ENCODE measurements at places on chromosomes 4 and X.

DNA sequence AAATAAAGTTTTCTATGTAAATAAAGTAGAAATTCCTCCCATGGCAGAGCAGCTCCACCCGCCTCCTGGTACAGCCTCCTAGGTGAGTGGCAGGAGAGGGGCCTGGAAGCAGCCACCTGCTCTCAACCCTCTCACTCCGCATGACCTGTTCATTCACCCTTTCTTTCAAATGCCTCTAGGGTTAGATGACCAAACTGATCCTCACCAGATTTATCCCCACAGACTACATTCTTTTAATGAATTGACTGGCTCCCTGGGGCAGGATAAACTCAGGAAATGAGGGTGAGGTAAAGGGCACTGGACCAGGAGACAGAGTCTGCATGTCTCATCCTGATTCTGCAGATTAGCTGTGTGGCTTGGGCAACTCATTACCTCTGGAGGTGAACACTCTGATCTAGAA is 32.6 kb upstream of the NKX6-1 start:
- no peak for DNase-seq

GRCh38 chrX:44580466-44580865 is 37.8 kb upstream of the FUNDC1 start:
- no peak for DNase-seq

DNA sequence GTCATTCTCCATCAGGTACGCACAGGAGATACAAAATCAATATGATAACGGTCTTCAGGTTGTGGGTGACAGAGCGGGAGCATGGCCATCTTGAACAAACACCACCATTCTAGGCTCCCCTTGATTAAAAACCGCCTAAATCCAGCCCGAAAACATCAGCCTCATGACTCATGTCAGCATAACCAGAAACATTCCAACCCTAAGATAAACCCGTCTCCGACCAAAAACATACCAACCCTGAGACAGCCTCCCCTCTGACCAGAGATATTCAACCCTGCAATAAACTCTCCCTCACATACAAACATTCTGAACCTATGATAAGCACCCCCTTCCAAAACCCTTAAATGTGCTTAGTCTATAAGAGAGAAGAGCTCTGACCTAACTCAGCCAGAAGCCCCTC is 157.9 kb downstream of the DHRSX start:
- DNase-seq, result no peak

- DNase-seq, result no peak
Measured at GRCh38 chrX:11105080-11105479, 6.1 kb upstream of the HCCS start.

- no peak for DNase-seq
Measured at GRCh38 chrX:39665830-39666518, 431.8 kb downstream of the BCOR start.

GRCh38 chrX:53813670-53814440 is 127.3 kb upstream of the HUWE1 start:
- DNase-seq, result no peak

DNA sequence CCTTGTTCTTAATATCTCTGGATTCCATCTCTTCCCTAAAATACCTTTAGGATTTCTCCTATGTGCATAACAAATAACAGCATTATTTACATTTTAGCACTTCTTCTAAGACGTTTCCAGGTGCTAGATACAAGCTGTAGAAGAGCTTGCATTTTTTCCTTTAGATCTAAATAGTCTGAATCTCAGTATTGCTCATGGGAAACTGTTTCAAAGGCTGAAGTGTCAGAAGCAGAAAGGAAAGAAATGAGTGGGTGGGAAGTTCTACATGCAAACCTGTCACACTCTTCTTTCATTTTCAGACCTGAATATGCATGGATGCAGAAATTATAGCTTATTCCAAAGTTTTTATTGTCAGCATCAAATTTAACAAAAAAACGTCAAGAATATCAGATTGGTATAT is 41.8 kb downstream of the FGF13 start:
- no peak for DNase-seq

GRCh38 chr4:125719987-125720386 is 405.2 kb downstream of the FAT4 start:
- DNase-seq, result no peak

DNA sequence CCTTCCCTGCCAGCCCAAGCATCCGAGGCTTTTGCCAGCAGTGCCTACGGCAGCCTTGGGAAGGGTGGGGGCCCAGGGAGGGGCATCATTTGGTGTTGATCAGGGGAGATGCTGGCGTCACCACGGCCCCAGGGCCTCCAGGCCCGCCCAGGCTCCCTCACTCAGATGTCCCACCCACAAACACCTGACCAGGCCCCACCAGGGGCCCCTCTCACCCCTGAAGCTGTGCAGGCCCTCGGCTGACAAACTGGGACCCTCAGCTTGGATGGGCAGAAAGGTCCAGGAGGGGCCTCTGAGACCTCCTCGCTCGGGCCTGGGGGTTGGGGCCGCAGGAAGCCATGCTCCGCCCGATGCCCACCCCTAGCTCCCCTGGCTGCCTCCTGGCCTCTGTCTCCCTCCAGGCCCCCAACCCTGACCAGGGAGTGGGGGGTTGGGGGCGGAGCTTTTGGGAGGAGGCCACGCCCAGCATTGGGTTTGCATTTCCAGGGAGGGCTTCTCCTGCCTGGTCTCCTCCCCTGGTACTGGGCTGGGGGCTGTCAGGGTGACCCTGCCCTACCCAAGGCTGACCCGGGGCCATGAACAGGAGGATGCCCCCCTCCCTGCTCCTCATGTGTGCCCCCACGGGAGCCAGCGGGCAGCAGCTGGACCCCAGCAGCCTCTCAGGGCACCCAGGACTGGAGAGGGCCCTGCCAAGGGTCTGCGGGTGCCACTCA is 33.4 kb upstream of the SPON2 start:
- no peak for DNase-seq

- no peak for DNase-seq
Measured at GRCh38 chr4:75107755-75108612, 175.1 kb downstream of the PARM1 start.

GRCh38 chr4:126268106-126268505 is 953.4 kb downstream of the FAT4 start:
- no peak for DNase-seq

- DNase-seq, result no peak
Measured at GRCh38 chr4:6761649-6762615, 20.6 kb upstream of the KIAA0232 start.

GRCh38 chrX:40153345-40154249 is 55.8 kb upstream of the BCOR start:
- DNase-seq, result no peak

GRCh38 chrX:69968950-69969349 is 80.8 kb downstream of the AWAT2 start:
- no peak for DNase-seq

GRCh38 chr4:166846939-166847338 is 387.4 kb downstream of the SPOCK3 start:
- no peak for DNase-seq

- no peak for DNase-seq
Measured at GRCh38 chr4:38979081-38979480, 53.1 kb downstream of the TMEM156 start.

DNA sequence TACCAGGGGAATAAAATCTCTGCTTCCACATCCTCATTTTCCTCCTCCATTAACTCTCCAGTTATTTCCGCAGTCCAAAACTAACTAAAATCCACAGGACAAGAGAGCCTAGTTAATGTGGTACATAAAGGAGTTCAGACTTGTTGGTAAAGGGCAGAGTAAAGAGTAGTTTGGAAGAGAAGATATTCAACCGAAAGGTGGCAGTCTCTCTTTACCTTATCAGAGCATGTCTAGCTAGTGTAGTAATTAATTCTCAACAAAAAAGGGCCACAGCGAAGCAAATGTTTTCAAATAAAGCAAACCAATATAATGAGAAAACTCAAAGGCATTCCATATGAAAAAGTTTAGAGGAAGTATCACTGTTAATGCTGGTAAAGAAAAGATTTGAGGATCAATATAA is 286.5 kb downstream of the GLUD2 start:
- no peak for DNase-seq

DNA sequence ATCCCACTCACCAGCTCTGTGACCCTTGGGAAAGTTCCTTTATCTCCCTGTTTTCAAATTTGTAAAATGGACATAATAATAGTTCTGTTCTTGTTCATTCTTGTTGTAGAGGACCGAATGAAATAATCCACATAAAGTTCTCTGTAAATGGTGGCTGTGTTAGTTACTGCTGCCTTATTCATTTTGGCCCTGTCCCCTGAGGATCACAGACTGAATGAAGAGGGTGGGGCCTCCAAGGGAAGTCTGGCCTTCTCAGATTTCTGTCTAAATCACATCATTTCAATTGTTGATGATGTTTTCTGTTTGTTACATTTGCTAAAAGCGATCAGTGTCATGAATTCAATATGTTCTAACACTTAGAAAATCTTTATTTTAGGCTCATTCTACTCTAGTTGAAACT is 117.9 kb downstream of the PPEF1 start:
- DNase-seq, result no peak

DNA sequence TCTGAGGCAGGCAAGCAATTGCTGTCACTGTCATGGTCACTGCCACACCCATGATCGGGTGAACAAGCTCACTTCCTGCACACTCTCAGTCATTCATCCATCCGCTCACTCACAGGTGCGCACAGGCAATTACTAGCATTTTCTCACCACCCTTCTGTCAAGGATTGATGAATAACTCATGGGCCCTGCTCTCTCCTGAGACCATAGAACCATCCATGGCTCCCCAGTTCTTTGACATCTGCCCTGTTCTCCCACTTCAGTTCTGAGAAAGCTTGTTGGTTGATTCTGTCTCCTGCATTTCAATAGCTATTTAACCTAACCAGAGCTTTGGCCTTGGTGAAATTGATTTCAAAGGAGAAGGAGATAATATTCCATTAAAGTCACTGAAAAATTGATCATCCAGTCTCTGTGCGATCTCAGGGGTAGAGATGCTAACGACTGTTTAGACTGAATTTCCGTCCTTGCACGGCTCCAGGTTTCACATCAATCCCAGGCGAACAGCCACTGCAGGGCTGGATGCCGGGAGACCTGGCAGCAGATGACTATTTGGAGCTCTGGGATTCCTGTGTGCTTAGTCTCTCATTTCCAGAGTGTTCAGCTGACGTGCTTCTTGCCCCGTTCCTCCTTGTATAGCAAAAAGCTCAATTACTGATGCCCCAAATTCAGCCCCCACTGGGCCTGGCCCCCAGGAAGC is 36.9 kb upstream of the ADRA2C start:
- no peak for DNase-seq

GRCh38 chr4:133320576-133321170 is 171.6 kb downstream of the PCDH10 start:
- no peak for DNase-seq

GRCh38 chr4:138507522-138507921 is 265.4 kb upstream of the SLC7A11 start:
- no peak for DNase-seq

GRCh38 chrX:118207831-118208453 is 91.3 kb upstream of the KLHL13 start:
- DNase-seq, result no peak

DNA sequence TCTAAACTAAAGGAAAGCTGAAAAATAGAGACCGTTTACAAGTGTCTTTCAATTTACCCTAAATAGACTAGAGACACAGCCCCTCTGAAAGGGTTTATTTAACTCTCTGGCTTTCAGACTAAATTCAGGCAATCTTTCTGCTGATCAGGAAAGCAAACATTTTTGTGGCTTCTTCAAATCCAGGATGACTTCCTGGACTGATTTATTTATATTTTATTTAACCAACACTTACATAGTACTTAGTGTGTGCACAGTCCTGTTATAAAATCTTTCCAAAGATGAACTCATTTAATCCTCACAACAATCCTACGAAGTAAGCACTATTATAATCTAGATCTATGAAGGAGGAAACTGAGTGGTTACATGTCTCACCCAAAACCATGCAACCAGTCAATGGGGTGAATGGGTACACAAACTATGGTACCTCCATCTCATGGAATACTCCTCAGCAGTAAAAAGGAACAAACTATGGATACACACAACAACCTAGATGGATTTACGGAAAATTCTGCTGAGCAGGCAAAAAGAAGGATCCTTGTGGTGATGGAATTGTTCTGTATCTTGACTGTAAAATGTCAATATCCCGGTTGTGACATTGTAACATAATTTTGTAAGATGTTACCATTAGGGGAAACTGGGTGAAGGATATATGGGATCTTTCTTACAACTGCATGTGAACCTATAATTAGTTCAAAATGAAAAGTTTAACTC is 64.1 kb upstream of the MAMLD1 start:
- DNase-seq, result no peak

- no peak for DNase-seq
Measured at GRCh38 chrX:63765712-63766111, 19.3 kb downstream of the ARHGEF9 start.

GRCh38 chr4:185128272-185129119 is 14.6 kb upstream of the SLC25A4 start:
- peak; percentile 12 for DNase-seq

DNA sequence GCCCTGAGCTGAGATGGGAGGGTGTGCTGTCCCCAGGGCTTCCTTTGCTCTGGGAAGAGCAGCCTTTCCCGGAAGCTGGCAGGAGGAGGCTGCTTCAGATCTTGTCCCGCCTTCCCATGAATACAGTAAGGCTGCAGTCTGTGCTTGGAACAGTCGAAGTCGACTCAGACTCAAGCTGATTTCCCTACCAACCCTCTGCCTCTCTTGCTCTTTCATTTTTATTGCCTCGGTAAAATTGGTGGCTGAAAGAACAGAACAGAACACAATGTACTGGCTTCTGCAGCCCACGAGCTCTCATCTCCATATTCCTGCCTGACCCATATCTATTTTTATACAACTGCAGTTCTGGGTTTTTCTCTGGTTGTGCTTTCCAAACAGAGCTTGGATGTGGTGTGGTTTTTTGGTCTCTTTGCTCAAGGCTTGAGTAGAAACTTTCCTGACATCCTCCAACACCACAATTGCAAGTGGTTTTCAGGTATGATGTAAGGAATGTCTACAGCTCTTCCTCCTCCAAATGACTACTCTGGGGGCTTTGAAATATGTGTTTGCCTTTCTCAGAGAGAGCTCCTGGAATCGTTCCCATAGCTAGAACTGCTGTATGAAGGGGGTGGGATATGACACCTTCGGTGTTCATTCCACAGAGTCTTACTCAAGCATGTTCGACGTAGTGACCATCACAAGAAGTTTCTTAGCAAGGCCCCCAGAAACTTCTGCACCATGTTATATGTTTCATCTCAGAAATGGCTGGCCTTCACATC is 61.3 kb downstream of the ENPP6 start:
- no peak for DNase-seq

- no peak for DNase-seq
Measured at GRCh38 chr4:143667461-143667860, 33.0 kb downstream of the FREM3 start.

- no peak for DNase-seq
Measured at GRCh38 chr4:37910091-37910486, 19.2 kb downstream of the TBC1D1 start.

DNA sequence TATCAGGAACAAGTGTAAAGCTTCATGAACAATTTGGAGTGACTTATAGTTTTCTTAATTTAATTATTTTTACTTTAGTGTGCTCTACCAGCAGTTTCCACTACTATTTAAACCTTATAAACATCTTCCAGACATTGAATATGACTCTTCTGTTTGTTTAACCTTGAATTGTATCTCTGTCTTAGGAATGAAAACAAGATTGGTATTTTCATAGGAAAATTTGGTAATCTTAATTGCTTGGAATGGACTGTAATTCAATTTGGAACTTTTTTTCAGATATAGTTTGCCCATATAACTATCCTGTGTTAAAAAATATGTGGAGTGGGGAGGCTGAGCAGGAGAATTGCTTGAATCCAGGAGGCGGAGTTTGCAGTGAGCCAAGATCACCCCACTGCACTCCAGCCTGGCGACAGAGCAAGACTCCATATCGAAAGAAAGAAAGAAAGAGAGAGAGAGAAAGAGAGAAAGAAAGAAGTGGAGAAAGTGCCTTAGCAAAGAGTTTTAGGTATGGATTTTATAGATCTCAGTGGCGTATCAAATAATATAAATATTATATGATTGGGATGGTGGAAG is 242.4 kb downstream of the BMPR1B start:
- DNase-seq, result no peak
